NCI-H1048 (cell line): ENCODE measurements at places on chromosomes 13 and 19.

DNA sequence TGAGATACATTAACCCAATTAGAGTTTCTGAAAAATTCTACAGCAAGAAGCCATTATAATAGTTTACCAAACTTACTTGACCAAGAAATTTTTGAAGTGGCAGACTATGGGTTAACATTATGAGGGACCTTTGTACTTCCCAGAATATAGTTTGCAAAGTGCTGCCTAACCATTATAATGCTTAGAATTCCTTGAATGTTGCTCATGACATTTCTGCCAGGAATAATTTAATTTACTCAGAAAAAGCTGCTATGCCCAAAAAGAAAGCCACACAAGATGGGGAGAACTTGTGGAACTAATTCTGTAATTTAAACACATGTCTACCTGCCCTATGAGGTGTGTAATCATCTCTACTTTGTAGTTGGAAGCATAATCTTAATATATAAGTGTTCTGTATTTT is 58.1 kb upstream of the MYCBP2 start:
- DNase-seq = no peak

DNA sequence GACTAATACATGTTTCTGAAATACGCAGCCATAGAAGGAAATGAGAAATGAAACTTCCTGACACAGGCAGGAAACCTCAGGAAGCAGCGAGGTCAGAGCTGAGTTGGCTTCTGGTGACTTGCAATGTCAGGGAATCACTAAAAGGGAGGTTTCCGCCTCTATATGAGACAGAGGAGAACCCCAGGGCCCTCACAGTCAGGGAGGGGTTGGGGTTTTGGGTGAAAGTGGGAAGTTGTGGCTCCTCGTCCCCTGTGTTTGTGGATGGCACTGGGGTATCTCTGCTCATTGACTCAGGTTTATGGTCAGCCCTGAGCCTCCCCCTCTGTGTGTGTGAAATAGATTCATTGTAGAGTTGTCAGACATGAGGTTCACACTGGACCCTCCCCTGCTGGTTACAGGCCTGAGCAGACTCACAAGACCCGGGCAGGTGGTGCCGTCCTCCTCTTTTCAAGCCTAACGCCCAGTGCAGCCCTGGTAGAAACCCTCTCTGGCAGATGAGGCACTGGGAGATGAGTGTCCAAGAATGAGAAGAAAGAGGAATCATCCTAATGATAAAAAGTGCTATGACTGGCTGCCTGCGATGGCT is 5.5 kb upstream of the LILRA6 start:
- DNase-seq = no peak

- no peak for DNase-seq
Observed at GRCh38 chr13:98353750-98354149, 176.7 kb upstream of the RNF113B start.

DNA sequence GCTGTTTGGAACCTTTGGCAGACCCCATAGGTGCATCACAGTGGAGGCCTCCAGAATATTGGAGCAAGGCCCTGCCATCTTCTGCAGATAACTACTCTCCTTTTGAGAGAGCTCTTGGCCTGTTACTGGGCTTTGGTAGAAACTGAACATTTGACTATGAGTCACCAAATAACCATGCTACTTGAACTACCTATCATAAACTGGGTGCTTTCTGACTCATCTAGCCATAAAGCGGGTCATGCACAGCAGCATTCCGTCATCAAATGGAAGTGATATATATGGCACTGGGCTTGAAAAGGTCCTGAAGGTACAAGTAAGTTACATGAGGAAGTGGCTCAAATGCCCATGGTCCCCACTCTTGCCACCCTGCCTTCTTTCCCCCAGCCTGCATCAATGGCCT is 782.5 kb upstream of the SLITRK6 start:
- no peak for DNase-seq

DNA sequence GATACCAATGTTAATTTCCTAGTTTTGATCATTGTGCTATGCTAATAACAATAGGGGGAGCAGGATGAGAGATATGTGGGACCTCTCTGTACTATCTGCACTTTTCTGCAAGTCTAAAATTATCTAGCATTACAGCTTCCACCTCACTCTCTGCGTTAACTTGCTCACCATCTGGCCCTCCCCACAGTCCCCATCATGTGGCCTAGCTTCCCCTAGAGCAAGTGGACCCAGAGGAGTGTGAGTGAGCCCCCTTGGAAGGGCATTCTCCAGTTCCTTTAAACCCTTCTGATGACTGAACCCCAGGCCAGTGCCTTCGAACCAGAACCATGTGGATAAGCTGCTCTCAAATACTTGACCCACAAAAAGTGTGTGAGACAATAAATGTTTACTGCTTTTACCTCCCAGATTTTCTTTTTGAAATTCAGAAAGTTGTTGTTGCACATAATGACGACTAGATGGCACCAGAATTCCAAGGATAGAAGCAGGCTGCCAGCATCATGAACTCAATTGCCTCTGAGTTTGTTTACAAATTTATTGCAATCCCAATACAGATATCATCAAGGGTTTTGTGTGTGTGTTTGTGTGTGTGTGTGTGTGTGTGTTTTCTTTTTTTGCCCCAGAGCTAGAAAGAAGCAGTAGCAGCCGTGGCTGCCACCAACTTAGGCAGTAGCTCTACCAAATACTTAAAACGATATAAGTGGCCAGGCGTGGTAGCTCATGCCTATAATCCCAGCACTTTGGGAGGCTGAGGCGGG is 49.0 kb upstream of the ZNF780A start:
- no peak for DNase-seq

DNA sequence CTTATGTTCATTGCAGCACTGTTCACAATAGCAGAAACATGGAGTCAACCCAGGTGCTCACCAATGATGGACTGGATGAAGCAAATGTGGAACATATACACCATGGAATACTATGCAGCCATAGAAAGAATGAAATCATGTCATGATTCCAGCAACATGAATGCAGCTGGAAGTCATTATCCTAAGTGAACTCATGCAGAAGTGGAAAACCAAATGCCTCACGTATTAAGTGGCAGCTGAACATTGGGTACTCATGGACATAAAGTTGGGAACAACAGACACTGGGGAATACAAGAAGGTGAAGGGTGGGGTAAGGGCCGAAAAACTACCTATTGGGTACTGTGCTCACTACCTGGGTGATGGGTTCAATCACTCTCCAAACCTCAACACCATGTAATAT is 915.9 kb downstream of the UQCRFS1 start:
- no peak for DNase-seq

GRCh38 chr13:108786456-108787200 is 157.2 kb downstream of the MYO16 start:
- DNase-seq = no peak
